Hippocampal formation (tissue), 2 donors: ENCODE measurements at places on chromosomes 2 and 18.
A peak's percentile ranks its signal among the peaks of the same experiment; 100 is the strongest.

- DNase-seq, result no peak
These were observed 18.8 kb downstream of the EPHA4 start for GRCh38 chr2:221553333-221553732.

- no peak for DNase-seq
These were observed 540.7 kb downstream of the TNS1 start for GRCh38 chr2:217462121-217462520.

- no peak for DNase-seq
These were observed 558.3 kb downstream of the KCNJ3 start for GRCh38 chr2:155256803-155257202.

- DNase-seq, result no peak
These were observed 183.4 kb downstream of the CALCRL start for GRCh38 chr2:187264612-187265011.

DNA sequence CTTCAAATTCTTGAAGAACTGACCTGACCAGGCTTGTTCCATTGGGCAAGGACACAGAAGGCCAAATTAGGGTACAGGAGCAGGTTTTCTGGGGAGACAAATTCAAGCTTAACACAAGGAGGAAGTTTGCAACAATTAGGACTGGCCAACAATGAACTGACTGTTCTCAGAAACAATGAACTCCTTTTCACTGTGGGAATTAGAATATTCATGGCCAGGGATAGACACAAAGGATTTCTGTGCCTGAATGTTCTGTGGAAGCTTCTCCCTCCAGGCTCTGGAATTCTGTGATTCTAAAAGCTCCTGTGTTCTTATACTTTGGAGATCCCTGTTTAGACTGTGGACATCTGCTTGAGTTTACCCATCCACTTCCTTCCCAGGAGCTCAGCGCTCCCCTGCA, 15.2 kb downstream of the SMYD1 start:
- DNase-seq, result peak; percentile 27

GRCh38 chr2:242017086-242017485, 147.6 kb downstream of the RTP5 start:
- DNase-seq, result no peak

DNA sequence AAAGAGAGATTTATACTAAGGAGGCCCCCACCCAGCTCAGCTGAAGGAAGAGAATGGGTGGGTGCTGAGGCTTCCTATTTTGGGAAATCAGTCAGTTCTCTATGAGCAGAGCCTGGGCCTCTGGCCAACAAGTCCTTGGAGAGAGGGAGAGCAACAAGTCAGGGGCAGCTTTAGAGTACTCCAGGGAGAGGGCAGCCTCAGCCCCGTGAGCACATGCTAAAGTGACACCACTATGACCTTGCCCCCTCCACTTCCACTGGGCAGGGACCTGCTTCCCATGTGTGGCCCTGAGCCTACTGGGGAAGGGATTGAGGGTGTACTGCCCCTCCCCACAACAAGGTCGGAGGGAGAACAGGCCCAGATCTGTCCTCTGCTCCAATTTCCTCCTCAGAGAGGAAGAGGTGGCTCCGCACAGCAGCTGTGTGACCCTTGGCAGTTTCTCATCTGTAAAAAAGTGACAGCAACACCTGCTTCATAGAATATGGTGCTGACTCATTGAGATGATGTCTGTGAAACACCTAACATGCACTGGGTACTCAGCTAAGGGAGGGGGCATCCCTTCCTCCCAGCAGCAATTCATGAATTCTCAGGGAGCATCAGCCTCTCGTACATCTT, 72.9 kb downstream of the CLHC1 start:
- DNase-seq, result no peak

- no peak for DNase-seq
These were observed 47.0 kb downstream of the EVA1A start for GRCh38 chr2:75513616-75514170.

GRCh38 chr2:17470855-17471641, 47.2 kb downstream of the RAD51AP2 start:
- no peak for DNase-seq

- no peak for DNase-seq
These were observed 713.7 kb downstream of the TSN start for GRCh38 chr2:122469147-122469546.

- DNase-seq, result no peak
These were observed 2.5 kb upstream of the TET3 start for GRCh38 chr2:73982140-73982617.

- DNase-seq, result no peak
These were observed 407.9 kb upstream of the TNP1 start for GRCh38 chr2:217267758-217268157.

- no peak for DNase-seq
These were observed 30.4 kb upstream of the MAPRE3 start for GRCh38 chr2:26940001-26940400.

DNA sequence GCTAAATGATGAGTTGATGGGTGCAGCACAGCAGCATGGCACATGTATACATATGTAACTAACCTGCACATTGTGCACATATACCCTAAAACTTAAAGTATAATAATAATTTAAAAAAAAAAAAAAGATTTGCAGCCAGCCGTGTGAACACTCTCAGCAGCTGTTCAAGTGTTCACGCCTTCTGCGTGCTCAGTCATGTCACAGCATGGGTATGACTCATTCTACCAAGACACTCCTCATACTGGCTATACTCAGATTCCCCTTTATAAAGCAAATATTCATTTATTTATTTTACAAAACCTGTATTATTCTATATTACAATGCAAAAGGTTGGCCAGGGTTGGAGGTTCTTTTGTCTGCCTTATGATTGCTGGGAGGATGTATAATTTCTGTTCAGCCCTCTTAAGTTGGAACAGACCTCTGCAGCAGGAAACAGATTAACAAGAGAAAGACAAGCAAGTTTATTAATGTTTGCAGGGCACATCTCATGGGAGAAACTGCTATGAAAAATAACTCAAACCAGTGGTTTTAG, 1230.6 kb upstream of the CHAC2 start:
- DNase-seq, result no peak

GRCh38 chr2:210496512-210496911, 20.0 kb upstream of the LANCL1 start:
- no peak for DNase-seq

DNA sequence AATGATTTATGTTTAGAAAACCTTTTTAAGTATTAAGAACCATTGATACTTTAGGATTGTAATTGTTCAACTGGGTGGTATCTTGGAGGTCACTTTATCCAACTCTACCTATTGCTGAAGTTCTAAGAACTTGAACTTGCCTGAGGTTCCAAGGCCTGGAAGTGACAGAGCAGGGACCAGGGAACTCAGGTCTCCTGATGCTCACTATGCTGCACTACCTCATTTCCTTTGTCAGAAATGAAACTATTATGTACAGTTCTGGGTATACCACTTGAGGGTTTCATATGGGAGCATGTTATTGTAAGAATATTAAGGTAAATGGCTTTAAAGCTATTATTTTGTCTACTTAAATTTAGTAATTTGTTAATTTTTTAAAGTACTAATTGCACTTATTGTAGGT, 3.0 kb downstream of the MBD5 start:
- DNase-seq, result no peak

- no peak for DNase-seq
These were observed 309.7 kb downstream of the GULP1 start for GRCh38 chr2:188601391-188601790.

DNA sequence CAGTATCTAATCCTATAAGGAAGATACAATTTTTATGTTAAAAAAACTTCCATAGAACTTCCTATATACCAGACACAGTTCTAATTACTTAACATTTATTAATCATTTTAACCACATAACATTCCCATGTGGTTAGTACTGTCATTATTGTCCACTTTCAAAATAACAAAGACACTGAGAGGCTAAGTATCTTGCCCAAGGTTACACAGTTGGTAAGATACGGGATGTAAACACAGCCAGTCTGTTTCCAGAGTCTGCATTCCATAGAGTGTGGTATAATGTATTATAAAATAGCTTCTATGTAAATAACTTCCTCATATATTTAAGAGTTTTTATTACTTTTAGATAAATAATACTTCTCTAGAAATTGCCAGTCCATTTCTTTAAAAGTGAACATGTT, 383.3 kb upstream of the ETAA1 start:
- DNase-seq, result no peak

DNA sequence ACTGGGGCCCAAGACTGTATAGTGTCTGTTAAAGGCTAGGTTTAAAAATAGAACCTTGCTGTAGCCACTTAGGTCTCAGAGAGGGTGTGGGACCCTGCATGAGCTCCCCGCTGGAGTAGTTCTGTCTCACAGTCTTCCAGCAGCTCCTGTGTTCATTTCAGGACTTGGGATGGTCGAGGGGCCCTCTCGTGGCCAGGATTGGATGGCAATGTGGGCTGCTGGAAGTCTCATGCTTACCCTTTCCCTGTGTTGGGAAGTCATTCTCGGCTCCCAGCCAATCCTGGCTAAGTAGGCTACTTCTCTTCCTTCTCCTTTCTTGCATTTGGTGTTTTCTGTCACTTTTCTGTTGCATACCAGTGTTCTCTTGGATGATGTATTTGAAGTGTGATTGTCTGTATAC, 284.0 kb upstream of the GCFC2 start:
- DNase-seq, result no peak

GRCh38 chr2:39356922-39357639, 80.0 kb downstream of the MAP4K3 start:
- DNase-seq, result peak; percentile 10

DNA sequence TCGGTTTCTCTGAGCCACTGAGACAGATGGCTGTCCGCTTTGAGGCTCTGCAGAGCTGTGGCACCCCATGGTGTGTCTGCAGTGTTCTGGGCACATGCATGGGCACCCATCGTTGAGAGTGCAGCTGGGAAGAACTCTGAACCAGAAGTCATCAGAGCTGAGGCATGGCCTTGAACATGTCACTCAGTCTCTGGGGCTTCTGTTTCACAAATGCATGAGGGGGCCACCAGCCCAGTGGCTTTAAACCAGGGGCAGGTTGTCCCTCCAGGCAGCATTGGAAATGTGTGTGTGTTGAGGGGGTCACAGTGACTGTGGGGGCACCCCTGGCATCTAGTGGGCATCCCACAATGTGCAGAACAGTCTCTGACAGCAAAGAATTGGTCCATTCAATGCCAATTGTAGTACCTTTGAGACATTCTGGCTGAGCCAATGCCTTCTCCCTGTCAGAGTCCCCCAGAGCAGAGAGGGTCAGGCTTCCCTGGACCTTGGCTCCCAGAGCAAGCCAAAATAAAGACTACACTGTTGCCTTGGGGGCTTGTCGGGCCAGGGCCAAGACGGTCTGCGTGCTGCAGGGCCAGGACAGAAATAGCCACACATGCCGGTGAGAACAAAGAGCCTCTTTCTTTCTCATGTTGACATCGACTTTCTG, 9.3 kb upstream of the PSMD1 start:
- peak; percentile 83 for DNase-seq

DNA sequence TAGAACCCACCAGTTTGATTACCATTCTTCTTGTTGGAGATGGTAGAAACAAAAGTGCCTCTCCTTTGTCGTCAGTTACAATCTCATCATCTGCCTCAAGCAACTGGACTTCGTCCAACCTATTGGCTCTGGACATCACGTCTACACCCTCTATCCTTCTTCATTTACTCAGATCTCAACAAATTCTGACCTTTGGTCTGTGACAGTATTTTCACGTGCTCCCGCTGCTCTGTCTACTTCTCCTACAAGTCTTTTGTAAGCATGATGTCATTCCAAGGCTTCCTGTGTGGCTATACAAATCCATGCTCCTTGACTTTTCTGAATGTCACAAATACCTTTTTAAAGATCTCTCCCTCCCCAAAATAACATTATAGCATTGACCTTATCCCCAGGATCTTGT, 43.0 kb upstream of the PID1 start:
- DNase-seq, result no peak

DNA sequence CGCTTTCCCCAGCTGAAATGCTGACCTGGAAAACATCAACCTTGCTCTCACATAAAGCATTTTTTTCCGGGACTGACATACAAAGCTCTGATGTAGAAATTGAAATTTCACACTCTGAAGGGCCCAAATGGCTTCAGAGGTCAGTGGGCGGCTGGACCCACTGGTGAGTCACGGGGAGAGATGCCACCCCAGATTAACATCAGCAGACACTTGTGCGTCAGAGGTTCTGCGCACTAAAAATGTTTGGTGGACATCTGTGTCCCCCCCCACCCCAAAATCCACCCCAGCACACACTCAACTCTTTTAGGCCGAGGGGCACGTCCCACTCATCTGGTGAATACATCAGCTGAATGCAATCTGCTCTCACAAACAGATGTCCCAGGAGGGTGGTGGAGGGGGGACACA, 208.9 kb downstream of the ASB1 start:
- DNase-seq, result no peak

GRCh38 chr2:188291617-188292347, at the start of gene GULP1:
Gene GULP1 (plus strand): TSS chr2:188291874. CDS start chr2:188477703, 185,829 bp downstream.
- peak; percentile 44 for DNase-seq

GRCh38 chr2:185998562-185999070, 260.0 kb downstream of the FSIP2 start:
- DNase-seq, result no peak

GRCh38 chr2:200330351-200331060, 24.0 kb downstream of the SPATS2L start:
- no peak for DNase-seq

- DNase-seq, result no peak
These were observed 167.3 kb downstream of the SEPTIN10 start for GRCh38 chr2:109446278-109447131.

- DNase-seq, result no peak
These were observed 158.8 kb upstream of the SLC39A10 start for GRCh38 chr2:195498176-195498575.

DNA sequence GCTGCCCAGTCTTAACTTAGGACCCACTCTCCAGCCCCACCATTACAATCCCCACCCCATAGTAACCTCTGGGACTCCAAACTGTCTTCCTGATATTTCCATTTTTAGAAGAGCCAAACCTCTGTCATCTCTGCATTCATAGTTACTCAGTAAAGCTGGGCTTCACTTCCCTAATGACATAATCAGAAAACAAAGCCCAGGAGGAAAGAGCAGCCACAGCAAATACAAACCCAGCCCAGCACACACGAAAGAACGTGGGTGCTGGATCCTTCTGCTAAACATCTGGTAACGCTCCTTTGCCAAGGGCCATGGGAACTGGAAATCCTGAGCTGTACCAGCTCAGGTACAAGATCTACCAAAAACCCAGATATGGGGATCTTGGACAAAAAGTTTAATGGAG, 36.8 kb upstream of the RIOK3 start:
- DNase-seq, result no peak

DNA sequence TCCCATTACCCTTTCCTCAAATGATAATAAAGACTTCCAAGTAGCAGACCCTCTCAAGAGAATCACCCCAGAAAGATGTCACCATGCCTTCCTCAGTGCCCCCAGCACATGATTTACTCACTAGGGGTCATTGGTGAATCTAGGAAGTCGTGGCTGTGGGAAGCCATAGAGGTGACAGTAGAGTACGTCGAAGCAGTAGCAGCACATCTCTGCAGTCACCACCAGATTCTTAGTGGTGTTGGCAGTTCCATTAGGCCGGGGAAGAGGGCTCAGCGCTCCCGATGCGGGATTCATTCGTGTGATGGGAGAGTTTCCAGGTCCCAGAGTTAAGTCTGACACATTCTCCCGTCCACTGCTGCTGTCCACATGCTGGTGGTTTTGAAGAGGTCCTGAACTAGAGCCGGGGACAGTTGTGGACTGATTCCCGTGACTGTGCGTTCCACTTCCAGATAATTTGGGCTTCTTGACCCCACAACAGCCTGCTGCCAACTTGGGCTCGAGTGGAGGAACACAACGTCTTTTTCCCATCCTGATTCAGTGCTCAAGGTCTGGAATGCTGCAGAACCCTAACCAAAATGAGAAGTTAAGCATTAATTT, 12.0 kb downstream of the AMMECR1L start:
- no peak for DNase-seq

- no peak for DNase-seq
These were observed 128.7 kb downstream of the OSBPL1A start for GRCh38 chr18:24268784-24269550.
